ENCODE measurements at places on chromosomes 11 and 22. TPM values are rescaled to one million over a fixed set of nuclear protein-coding genes. Genes with fewer than 3 reads are reported as not detected.

Gene PRDX5
- total RNA-seq = 152 TPM

Gene FGF3
- not detected for total RNA-seq

Gene HMGXB4
- total RNA-seq = 35.4 TPM

Gene POLA2
- total RNA-seq = 69.9 TPM

Gene MAPK8IP2
- total RNA-seq = 0.27 TPM

Gene TMEM41B
- 30.5 TPM for total RNA-seq

Gene OR52N4
- 1.3 TPM for total RNA-seq
